ENCODE measurements at places on chromosomes 16 and 17.
A peak's percentile ranks its signal among the peaks of the same experiment; 100 is the strongest.

- no peak for DNase-seq
Observed at GRCh38 chr16:59690216-59690615, 956.1 kb upstream of the GOT2 start.

GRCh38 chr16:68732042-68732680 is 4.9 kb upstream of the CDH1 start:
- no peak for DNase-seq

GRCh38 chr17:51461578-51462004 is 201.2 kb downstream of the UTP18 start:
- DNase-seq: peak; percentile 15

GRCh38 chr17:37797206-37797605 is 52.3 kb upstream of the HNF1B start:
- DNase-seq: no peak

GRCh38 chr16:52634528-52634927 is 87.6 kb upstream of the TOX3 start:
- no peak for DNase-seq

DNA sequence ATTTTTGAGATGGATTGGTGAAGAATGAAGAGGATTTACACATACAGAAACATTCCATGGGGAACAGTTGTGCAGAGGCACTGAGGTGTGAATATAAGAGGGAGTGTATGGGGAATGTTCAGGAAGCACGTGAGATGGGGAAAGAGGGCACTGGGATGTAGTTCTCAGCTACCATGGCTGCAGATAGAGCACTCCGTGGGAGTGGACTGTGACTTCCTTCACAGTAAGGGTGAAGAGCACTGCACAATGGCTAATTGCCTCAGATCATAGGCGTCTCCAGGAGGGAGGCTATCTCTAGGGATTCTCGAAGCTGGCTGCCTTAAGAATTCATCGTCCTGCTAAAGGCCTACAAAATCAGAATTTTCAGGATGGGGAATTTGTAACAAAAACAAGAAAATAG is 7.0 kb downstream of the YPEL2 start:
- no peak for DNase-seq
